ENCODE measurements at places on chromosomes 1 and 21. TPM values are rescaled to one million over a fixed set of nuclear protein-coding genes. Genes with fewer than 3 reads are reported as not detected.

KRTAP12-2 gene
- total RNA-seq, result not detected

GJA8 gene
- not detected for total RNA-seq

BARHL2 gene
- total RNA-seq, result not detected

BLACAT1 gene
- 0.48 TPM for total RNA-seq

ETV3 gene
- 17.6 TPM for total RNA-seq

SV2A gene
- 5.0 TPM for total RNA-seq

ZYG11A gene
- 1.1 TPM for total RNA-seq

GCLM gene
- total RNA-seq, result 12.8 TPM

IL19 gene
- 0.28 TPM for total RNA-seq

- H3K36me3 ChIP-seq, result no peaks in the 10 kb centered on the region
- H3K4me3 ChIP-seq, result no peak overlapping the region
- no peak for DNase-seq
- no peaks in the 10 kb centered on the region for H3K4me1 ChIP-seq
- H3K27ac ChIP-seq, result no peak overlapping the region
- no peaks in the 10 kb centered on the region for H3K27me3 ChIP-seq
Measured at GRCh38 chr1:29417147-29417858, 181.0 kb downstream of the PTPRU start.

DNA sequence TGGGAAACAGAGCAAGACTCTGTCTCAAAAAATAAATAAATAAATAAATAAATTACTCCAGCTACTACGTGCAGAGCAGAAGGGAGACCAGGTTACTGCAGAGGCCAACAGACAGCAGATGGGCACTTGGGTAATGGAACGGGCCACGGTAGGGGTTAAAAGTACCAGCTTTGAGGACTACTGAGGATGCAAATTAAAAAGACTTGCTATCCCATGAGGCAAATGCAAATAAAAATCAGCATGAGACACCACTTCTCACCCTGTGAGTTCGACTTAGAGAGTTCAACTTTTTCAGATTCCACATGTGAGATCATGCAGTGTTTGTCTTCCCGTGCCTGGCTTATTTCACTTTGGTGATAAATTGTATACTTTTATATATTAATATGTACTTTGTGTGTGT is 6.6 kb downstream of the SLC2A5 start:
- no peak for DNase-seq
- H3K27me3 ChIP-seq, result no peaks in the 10 kb centered on the region
- H3K36me3 ChIP-seq, result no peaks in the 10 kb centered on the region
- H3K4me3 ChIP-seq, result no peak overlapping the region

DNA sequence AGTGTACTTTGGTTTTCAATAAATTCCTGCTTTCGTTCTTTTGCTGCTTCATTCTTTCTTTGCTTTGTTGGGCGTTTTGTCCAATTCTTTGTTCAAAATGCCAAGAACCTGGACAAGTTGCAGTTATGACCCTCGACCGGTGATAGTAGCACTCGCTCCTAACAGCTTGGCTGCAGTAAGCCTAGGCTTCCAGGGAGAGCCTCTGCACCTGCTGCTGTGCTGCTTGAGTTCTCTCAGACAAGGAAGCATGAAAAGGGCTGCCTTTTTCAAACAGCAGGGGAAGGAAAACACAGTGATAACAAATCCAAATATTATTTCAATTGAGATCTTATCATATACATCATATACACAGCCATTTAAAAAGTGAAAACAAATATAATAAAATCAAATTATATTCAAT is 12.8 kb upstream of the RIPK4 start:
- DNase-seq, result no peak
- H3K4me3 ChIP-seq, result no peak overlapping the region
- no peaks in the 10 kb centered on the region for H3K27me3 ChIP-seq
- peaks cover 27% of the 10 kb centered on the region for H3K4me1 ChIP-seq

GRCh38 chr1:165411396-165411795 is 33.5 kb downstream of the RXRG start:
- no peak overlapping the region for H3K4me3 ChIP-seq
- H3K27ac ChIP-seq, result no peak overlapping the region
- H3K36me3 ChIP-seq, result no peaks in the 10 kb centered on the region
- H3K27me3 ChIP-seq, result peaks cover 9% of the 10 kb centered on the region
- DNase-seq, result no peak

GRCh38 chr1:1624443-1625403 is 7.2 kb upstream of the MMP23B start:
- H3K4me1 ChIP-seq, result no peaks in the 10 kb centered on the region
- no peak overlapping the region for H3K27ac ChIP-seq
- H3K27me3 ChIP-seq, result no peaks in the 10 kb centered on the region
- no peaks in the 10 kb centered on the region for H3K36me3 ChIP-seq
- no peak for DNase-seq

- no peaks in the 10 kb centered on the region for H3K27me3 ChIP-seq
- H3K4me3 ChIP-seq, result no peak overlapping the region
- H3K4me1 ChIP-seq, result no peaks in the 10 kb centered on the region
- H3K36me3 ChIP-seq, result no peaks in the 10 kb centered on the region
Measured at GRCh38 chr1:227846265-227846858, 30.9 kb downstream of the PRSS38 start.

DNA sequence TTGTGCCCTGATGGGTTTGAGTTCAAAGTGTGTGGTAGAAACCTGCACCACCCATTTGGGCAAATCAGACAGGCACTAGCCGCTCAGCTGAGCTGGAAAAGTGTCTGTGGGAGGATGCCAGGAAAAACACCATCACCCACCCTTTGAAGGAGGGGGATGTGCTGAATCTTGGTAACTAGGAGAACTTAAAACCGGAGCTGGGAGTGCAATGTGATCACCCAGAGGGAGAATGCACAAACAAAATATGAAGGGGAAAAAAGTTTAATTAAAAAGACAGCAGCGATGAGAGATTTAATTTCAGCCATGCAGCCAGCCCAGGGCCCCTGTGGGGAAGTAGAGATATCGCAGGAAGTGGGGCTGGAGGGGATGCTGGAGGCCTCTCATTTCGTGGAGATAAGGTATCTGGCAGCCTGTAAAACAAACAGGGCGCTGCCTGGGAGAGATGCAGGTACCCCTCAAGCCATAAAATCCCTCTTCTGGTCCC is 86.8 kb upstream of the BCAR3 start:
- no peaks in the 10 kb centered on the region for H3K27me3 ChIP-seq
- H3K27ac ChIP-seq, result no peak overlapping the region
- DNase-seq, result no peak
- H3K4me3 ChIP-seq, result no peak overlapping the region
- peaks cover 18% of the 10 kb centered on the region for H3K4me1 ChIP-seq

DNA sequence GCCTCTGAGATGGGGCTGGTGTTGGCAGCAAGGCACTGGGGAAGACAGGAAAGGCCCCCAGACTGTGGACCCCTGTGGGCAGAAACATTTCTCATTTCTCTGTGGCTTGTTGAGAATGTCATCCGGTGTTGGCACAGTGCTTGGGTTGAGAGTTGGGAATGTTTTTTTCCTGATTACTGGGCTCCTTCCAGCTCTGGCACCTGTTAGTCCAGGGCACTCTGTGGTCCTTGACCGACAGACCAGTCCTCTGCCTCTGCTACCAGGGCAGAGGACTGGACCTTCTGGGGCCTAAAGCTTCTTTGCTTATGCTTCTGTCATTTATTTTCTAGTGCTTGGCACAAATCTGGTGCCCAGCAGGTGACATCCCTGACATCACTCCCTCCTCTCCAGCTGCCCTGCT is 4.8 kb upstream of the SPRR5 start:
- no peak overlapping the region for H3K27ac ChIP-seq
- no peaks in the 10 kb centered on the region for H3K27me3 ChIP-seq
- no peaks in the 10 kb centered on the region for H3K36me3 ChIP-seq
- no peak overlapping the region for H3K4me3 ChIP-seq
- no peak for DNase-seq

- no peaks in the 10 kb centered on the region for H3K27me3 ChIP-seq
- H3K27ac ChIP-seq, result peak overlapping the region; percentile 76
- peak; percentile 46 for DNase-seq
Measured at GRCh38 chr1:183139281-183139942, 46.7 kb upstream of the LAMC2 start.

GRCh38 chr1:171899838-171900237 is 58.5 kb downstream of the DNM3 start:
- no peaks in the 10 kb centered on the region for H3K4me1 ChIP-seq
- no peak overlapping the region for H3K27ac ChIP-seq
- H3K27me3 ChIP-seq, result no peaks in the 10 kb centered on the region
- no peaks in the 10 kb centered on the region for H3K36me3 ChIP-seq

DNA sequence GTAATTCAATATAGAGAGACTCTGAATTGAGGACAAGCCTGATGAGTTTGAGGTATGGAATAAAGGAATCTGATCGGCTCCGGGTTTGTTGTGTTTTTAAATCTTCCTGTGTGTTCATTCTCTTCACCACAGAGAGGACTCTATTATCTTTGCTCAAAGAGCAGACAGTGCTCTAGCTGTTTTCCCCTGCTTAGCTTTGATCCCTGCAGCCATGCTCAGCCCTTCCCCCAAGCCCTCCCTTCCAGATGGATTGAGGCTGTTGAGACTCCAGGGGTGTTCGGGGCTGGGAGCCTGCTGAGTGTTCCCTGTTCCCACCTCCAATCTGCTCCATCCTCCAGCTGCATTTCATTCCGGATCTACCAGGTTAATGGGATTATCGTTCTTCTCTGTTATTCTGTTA is 74.2 kb upstream of the CXADR start:
- no peak overlapping the region for H3K4me3 ChIP-seq
- no peak overlapping the region for H3K27ac ChIP-seq
- H3K4me1 ChIP-seq, result peaks cover 23% of the 10 kb centered on the region
- H3K36me3 ChIP-seq, result no peaks in the 10 kb centered on the region
- no peak for DNase-seq
- H3K27me3 ChIP-seq, result no peaks in the 10 kb centered on the region

DNA sequence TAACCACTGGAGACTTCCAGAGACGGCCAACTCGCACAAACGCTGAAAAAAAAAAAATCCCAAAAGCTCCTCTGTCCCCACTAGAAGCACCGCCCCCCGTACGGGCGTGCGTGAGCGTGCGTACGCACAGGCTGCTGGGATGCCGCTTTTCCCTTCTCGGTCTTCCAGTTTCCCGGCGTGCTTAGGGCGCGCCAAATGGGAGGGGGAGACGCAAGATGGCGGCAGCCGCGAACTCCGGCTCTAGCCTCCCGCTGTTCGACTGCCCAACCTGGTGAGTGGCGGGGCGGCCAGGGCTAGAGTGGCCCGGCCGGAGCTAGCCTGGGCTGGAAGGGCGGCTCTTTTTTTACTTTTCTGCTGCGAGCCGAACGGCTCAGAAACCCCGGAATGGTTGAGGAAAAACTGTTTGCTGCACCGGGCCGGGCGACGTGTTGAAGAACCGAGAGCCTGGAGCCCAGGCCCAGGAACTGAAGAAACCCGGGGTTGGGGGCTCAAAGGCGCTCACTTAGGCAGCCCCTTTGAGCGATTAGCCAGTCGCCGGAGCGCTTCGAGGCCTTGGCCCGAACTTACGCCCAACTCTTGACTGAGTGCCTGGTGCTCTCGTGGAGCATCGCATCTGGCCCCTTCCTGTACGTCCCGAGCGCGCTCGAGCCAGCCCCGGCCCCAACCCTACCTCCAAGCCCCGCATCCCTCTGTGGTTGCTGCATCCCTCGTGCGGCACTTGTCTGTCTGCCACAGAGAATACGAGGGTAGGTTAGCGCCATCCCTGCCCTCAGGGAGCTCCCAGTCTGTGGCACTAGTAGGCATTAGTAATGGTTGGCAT is at the start of gene PPP1R8:
TSS of gene PPP1R8 (plus strand) at position 162 of the 820 bp plus-strand sequence. CDS start at position 216, 54 bp downstream.
- DNase-seq, result peak; percentile 98
- H3K27ac ChIP-seq, result peak within 1 kb of the TSS; percentile 96
- H3K4me3 ChIP-seq, result peak within 1 kb of the TSS; percentile 84
- H3K4me1 ChIP-seq, result peaks cover 12% of the 10 kb centered on the region
- no peaks in the 10 kb centered on the region for H3K27me3 ChIP-seq

DNA sequence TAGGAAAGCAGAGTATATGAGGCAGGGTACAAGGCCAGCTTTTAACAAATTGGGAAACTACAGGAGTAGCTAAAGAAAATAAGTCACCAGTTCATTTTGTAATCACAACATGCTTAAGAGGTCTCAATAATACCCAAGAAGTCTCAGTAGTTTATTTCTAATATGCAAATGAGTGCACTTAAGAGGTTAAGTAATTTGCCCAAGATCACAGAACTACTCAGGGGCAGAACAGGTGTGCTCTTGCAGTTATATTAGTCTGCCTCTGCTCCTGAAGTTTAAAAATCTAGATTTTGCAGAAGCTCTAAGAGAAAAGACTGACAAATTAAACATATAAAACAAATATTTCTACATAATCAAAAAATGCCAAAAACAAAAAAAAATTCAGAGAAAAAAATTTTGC is 6.9 kb downstream of the EPS15 start:
- no peaks in the 10 kb centered on the region for H3K36me3 ChIP-seq
- no peak overlapping the region for H3K27ac ChIP-seq
- no peaks in the 10 kb centered on the region for H3K27me3 ChIP-seq
- no peak overlapping the region for H3K4me3 ChIP-seq

- H3K4me3 ChIP-seq, result no peak overlapping the region
- DNase-seq, result no peak
- peak overlapping the region; percentile 16 for H3K27ac ChIP-seq
- no peaks in the 10 kb centered on the region for H3K27me3 ChIP-seq
- H3K36me3 ChIP-seq, result no peaks in the 10 kb centered on the region
- H3K4me1 ChIP-seq, result no peaks in the 10 kb centered on the region
Measured at GRCh38 chr1:161955606-161956005, 68.1 kb downstream of the OLFML2B start.

DNA sequence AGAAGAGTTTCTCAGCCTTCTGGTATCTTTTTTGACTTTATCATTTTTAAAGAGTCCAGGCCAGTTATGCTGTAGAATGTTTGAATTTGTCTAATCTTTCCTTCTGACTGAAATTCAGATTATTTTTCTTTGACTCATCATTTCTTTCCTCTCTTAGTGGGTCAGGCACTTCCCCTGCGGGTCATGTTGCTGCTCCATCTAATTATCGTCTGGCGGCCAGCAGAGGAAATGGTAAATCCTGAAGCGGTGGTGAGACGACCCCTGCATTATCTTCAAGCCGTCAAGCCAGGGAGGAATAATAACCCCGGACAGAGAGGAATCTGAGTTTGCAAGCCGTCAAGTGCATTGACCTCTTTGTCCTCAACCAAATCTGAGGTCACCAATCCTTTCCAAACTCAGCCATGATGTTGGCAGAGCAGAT is 102.1 kb downstream of the ADSS2 start:
- no peak overlapping the region for H3K4me3 ChIP-seq
- peaks cover 12% of the 10 kb centered on the region for H3K4me1 ChIP-seq
- no peaks in the 10 kb centered on the region for H3K27me3 ChIP-seq
- H3K27ac ChIP-seq, result peak overlapping the region; percentile 65

- no peak overlapping the region for H3K4me3 ChIP-seq
- no peak overlapping the region for H3K27ac ChIP-seq
- peaks cover 29% of the 10 kb centered on the region for H3K4me1 ChIP-seq
- peaks cover 61% of the 10 kb centered on the region for H3K27me3 ChIP-seq
Measured at GRCh38 chr1:224619209-224619608, 3.1 kb downstream of the CNIH3 start.

DNA sequence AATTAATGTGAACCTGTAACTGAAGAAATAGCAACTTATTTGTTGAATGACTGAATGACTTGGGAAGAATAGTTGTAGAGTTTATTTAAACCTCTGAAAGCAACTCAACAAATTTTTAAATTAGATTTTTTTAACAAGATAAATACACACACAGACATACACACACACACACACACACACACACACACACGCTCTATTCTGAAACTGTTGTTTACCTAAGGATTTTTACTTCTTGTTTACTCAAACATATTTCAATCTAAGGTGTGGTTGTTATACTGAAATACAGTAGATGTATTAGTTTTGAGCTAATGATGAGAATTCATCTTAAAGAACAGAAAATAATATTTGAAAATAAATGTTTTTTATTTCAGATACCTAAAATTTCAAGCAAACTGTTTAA is 11.5 kb downstream of the ACADM start:
- no peak for DNase-seq
- H3K27ac ChIP-seq, result no peak overlapping the region
- no peaks in the 10 kb centered on the region for H3K36me3 ChIP-seq
- H3K4me3 ChIP-seq, result no peak overlapping the region
